Central memory CD8-positive, alpha-beta T cell (primary cell): ENCODE measurements at places on chromosomes 4 and X.

DNA sequence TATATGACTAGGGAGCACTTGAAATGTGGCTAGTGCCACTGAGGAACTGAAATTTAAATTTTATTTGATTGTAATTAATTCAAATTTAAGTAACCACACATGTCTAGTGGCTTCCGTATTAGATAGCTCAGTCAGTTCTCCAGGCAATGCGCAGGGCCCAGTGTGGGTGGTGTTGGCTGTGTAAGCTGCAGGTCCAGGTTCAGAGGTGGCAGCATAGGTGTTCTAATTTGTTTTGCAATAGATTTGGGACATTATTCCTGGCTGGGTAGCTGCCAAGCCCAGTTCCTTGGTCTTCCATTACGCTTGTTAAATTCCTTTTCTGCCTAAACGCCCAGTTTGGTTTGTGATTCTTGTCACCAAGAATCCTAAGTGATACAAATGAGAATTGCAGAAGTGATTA, 79.5 kb downstream of the FAM184B start:
- no peak for DNase-seq

DNA sequence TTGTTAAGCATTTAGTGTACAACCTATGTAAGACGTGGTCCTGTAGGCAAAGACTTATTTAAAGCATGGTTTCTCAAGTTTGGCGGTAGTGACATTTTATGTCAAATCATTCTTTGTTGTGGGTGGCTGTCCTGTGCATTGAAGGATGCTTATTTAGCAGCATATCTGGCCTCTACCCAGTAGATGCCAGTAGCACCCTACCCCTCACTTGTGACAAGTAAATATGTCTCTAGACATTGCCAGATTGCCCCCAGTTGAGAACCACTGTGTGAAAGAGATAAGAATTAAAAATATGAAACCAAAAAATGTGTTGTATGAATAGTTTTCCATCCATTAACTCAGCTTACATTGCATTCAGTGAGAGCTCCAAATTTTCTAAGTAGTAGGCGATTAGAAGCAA, 25.5 kb downstream of the MMAA start:
- no peak for DNase-seq

- DNase-seq: no peak
These were observed 80.6 kb downstream of the MFAP3L start for GRCh38 chr4:169945636-169946035.

- no peak for DNase-seq
These were observed 43.7 kb upstream of the XK start for GRCh38 chrX:37641859-37642258.

GRCh38 chr4:112589206-112589605, 47.5 kb downstream of the ZGRF1 start:
- DNase-seq: no peak

GRCh38 chrX:40209951-40210617, 112.3 kb upstream of the BCOR start:
- no peak for DNase-seq

DNA sequence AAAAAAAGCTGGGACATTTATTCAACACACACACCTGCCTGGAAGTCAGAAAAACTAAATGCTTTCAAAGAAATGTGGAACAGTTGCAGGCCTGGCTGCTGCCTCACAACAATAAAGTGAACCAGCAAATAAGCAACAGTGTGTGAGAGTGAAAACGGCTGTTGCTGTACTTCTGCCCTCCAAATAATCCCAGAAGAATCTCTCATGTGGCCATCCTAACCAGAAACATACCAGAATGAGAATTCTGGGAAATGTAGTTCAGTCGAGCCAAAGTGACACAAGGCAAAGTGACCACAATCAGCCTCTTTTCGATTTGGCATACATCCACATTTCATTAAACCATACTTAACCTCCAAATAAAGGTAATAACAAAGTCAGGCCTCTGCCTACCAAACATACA, 204.5 kb downstream of the SLC7A11 start:
- DNase-seq: no peak

DNA sequence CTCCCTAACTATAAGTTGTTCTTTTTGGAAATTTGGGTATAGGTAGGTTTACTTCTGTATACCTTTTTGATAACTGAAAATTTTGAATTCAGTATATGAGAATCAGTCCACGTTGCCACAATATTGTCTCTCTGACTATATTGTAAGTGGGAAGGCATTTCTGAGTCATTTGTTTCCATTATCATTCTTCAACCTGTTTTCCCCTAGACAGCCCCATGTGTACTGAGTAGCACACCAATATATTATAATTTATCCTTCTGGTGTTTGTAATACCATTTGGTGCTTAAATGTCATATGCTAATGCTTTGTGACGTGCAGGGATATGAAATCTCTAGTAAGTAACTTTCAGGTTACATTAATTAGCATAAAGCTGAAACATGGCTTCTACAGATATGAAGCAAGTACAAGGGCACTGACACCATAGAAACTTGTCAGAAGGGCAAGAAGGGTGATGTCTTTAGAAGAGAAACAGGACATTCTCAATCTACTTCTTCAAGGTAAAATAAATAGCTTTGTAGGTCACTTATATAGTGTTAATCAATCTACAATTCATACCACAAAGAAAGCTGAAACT, 27.7 kb downstream of the PAK3 start:
- no peak for DNase-seq

- no peak for DNase-seq
These were observed 22.9 kb downstream of the CCDC149 start for GRCh38 chr4:24889991-24890390.

DNA sequence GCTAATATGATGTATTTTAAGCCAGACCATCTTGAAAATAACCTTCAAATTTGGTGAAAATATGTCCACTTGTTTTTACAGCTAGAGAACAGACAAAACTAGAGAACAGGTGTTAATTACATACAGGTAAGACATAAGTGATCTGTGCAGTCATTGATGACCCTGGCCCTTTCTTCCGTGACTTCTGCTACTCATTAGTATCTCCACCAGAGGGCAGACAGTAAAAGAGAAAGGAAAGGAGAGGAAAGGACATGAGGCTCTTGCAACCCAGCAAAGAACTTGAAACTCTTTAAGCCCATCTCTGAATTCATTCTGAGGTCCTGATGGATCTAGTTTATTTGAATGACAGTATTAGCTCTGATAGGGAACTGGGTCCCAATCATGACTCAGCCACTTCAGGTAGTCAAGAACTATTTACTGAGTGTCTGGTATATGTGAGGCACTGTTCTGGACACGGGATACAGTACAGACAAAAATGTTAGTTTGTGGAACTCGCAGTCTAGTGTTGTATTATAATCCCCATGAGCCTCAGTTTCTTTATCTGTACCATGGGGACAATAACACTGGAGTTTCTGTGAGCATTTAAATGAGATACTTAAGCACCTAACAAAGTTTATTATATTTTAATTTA, 121.0 kb upstream of the TEX13D start:
- DNase-seq: peak; percentile 12

- DNase-seq: no peak
These were observed 22.4 kb upstream of the F9 start for GRCh38 chrX:139508099-139508498.

DNA sequence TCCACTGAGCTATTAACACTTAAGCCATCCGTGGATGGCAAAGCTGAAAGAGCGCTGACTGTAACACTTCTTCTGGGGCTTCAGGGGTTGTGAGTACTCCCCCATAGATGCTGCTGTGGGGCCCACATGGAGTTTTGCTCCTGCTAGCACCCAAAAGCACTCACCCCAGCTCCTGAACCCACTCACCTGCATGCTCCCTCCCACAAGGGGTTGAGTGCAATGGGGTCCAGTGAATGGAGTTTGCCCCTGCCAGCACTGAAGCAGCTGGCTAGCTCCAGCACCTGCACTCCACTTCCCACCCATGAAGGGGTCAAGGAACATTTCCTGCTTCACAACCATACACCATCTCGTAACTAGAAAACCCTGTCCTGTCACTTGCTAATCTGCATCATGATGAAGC, 78.9 kb downstream of the IL21 start:
- no peak for DNase-seq

DNA sequence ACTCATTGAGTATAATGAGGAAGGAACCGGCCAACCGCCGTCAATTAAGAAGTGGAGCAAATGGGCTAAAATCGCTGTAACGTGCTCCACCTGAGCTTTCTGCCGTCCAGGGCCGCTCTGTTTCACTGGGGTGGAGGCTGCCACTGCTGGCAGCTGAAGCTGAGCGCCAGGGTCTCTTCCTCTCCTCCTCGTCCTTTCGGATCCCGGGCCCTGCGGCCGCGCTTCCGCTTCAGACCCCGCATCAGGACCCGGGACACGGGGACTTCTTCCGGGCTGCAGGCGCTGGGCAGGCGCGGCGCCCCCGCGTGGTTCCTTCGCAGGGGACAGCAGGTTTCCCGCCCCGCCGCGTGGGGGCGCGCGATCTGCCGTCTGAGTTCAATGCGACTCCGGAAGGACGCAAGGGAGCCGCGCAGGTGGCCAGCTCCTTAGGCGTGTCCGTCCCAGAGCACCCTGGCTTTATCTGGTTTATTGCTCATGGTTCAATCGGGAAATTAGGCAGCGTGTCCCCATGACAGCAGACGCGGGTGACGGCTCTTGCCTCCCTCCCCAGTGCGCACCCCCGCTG, 519.8 kb downstream of the TRIML1 start:
- DNase-seq: no peak

GRCh38 chrX:31115398-31115797, 43.6 kb upstream of the FTHL17 start:
- no peak for DNase-seq

DNA sequence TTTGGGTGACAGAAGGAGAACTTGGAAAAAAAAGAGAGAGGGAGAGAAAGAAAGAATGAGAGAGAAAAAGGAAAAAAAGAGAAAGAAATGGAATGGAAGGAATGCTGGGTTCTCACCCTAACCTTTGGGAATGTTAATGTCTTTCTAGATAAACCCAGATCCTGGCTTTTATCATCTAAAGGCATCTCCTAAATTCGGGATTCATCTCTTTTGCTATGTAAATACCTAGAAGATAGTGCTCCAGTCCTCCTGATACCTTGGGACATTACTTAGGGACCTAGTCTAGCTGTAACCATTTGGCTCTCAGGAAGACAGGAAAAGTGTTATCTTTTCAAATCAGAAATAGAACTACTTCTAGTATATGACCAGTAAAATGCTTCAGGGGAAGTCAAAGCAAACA, 15.8 kb upstream of the SPCS3 start:
- no peak for DNase-seq

DNA sequence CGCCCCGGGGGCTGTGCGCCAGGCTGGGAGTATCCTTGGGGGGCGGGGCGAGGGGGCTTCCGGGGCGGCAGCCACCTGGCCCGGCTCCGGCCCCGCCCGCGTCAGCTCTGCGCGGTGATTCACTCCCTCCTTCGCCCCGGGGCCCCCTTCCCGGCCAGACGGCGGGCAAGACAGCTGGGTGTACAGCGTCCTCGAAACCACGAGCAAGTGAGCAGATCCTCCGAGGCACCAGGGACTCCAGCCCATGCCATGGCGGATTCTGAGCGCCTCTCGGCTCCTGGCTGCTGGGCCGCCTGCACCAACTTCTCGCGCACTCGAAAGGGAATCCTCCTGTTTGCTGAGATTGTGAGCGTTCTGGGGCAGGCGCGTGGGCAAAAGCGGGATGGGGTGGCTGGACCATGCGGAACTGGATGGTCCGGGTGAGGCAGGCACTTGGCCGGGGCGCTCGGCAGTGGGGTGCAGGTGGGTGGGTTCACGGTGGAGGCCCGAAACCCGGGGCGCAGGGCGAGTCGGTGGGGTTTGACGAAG, at the start of gene PLP2:
TSS of gene PLP2 (plus strand) at position 147 of the 528 bp plus-strand sequence. CDS start at position 250, 103 bp downstream.
- peak; percentile 22 for DNase-seq

DNA sequence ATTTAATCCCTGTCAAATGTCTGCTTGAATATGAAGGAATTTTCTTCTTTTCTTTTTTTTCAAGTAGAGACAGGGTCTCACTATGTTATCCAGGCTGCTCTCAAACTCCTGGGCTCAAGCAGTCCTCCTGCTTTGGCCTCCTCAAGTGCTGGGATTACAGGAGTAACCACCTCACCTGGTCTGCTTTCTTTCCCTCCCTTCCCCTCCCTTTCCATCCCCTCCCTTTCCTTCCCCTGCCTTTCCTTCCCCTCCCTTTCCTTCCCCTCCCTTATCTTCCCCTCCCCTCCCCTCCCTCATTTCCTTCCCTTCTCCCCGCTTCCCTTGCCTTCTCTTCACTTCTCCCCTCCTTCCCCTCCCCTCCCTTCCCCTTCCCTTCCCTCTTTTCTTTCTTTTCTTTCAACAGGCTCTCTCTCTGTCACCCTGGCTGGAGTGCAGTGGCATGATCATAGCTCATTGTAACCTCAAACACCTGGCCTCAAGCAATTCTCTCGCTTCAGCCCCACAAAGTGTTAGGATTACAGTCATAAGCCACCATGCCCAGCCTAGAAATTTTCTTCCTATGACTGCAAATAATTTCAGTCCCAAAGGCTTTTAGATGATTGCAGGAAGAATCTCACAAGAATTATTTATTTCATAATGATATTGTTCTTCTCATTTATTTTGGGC, 168.9 kb downstream of the AASDH start:
- DNase-seq: no peak

GRCh38 chr4:37320513-37321235, 76.1 kb downstream of the NWD2 start:
- DNase-seq: no peak

GRCh38 chr4:111836601-111837000, 308.7 kb upstream of the FAM241A start:
- DNase-seq: no peak

DNA sequence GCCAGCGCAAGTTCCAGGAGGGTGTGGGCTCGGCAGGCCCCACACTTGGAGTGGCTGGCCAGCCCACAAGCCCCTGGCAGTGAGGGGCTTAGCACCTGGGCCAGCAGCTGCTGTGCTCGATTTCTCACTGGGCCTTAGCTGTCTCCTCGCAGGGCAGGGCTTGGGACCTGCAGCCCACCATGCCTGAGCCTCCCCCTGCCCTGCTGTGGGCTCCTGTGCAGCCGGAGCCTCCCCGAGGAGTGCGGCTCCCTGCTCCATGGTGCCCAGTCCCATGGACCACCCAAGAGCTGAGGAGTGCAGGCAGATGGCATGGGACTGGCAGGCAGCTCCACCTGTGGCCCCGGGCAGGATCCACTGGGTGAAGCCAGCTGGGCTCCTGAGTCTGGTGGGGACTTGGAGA, 139.2 kb upstream of the CXCL13 start:
- no peak for DNase-seq

DNA sequence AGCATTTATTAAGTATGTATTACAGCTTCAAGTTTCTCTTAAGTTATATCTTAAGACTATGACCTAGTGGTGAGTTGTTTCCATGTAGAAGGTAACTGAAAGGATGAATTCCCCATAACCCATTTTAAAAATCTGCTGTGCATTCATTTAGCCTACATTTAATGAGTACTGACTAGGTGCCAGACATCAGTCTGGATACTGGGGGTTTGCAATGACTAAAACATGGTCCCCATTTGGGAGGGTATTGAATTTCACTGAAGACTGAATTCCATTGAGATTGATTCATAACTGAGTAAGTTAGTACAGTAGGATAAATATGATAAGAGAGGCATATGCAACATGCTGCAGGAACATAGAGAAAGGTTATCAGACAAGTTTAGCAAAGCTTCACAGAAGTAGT, 241.5 kb downstream of the FRAS1 start:
- no peak for DNase-seq

GRCh38 chr4:14528918-14529317, 473.4 kb upstream of the CPEB2 start:
- DNase-seq: no peak

GRCh38 chrX:107672955-107673378, 44.7 kb downstream of the PRPS1 start:
- DNase-seq: peak; percentile 34
